ENCODE measurements at places on chromosomes 5 and 9. TPM values are rescaled to one million over a fixed set of nuclear protein-coding genes. Genes with fewer than 3 reads are reported as not detected.

DNA sequence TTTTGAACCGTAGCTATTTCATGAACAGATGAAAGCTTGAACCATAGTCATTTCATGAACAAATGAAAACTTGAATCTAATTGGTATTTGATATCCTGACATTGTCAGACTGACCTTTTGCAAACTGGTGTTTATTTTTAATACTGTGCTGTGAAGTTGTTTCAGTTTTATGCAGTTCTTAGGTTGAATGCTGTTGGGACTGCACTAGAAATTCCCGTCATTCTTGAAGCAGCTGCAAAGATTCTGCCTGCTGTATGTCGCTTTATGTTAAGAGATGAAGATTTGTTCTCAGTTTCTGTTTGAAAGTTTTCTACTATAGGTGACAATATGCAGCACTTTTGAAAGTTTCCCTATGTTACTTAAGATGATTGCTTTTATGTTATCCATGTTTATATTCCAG is 22.5 kb upstream of the FAM120AOS start:
- DNase-seq: peak; percentile 40

DNA sequence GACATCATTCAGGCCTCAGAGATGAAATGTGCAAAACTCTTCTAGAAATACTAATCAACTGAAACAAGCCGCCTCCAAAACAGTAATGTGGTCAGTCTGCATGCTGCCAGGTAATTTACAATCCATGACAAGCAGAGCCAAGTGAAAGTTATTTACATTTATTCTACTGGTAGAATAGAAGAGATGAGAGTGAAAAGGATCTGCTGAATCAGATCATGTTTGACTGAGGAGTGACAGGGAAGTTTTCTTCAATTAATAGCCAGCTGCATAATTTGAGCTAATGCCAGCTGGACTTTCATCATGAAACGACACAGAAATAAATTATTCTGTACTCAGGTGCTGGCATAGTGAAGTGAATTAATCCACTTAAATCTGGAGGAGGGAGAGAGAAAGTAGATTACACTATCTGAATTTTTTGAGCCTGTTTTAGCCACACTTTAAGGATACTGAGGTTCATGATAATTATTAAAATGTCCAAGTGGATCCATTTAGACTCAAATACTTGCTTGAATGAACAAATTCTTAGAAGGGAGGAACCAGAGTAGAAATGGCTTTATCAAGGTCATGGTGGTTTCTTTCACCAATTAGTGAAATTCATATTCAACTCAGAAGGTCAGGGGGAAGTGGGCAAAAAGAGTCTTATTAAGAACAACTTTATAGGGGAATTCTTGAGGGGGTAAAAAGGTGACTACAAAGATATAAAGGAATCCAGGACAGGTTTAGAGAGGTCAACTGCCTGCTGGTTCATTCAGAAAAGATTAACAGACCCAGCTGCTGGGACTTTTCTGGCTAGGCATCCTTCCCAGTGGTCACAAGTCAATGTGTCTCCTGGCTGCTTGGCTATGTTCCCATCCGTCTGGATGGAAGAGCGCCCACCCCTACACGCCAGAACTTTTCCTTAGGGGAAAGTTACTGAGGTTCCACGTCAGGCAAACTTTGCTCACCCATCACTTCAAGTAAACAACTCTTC is 350.4 kb downstream of the PDE4D start:
- no peak for DNase-seq

- no peak for DNase-seq
Observed at GRCh38 chr9:96398582-96399324, 15.2 kb upstream of the SLC35D2 start.

DNA sequence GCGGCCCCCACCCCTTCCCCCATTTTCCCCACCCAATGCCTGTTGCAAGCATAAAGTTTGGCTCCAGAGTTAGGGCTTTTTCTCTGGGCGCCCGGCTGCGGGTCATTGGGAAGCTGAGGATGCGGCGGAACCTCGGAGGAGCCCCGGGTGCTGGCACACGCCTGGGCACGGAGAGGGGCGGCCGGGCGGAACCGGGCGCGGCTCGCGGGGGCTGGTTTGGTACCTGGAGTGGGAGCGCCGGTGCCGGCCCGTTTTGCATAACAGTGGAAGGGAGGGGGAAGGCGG is 1.2 kb downstream of the PPARGC1B start:
- no peak for DNase-seq

MRPS2 gene
- polyA plus RNA-seq: 142 TPM

CYLC2 gene
- not detected for polyA plus RNA-seq

ROPN1L gene
- 0.50 TPM for polyA plus RNA-seq
